Activated T-cell treated with anti-CD3 and anti-CD28 coated beads, Interleukin-2, amount 50 U/mL, for 72 hours (primary cell): ENCODE measurements at places on chromosomes 16 and 17. TPM values are rescaled to one million over a fixed set of nuclear protein-coding genes. Genes with fewer than 3 reads are reported as not detected.

TNFSF12 gene
- 23.2 TPM for total RNA-seq

SALL1 gene
- total RNA-seq = not detected

DNA sequence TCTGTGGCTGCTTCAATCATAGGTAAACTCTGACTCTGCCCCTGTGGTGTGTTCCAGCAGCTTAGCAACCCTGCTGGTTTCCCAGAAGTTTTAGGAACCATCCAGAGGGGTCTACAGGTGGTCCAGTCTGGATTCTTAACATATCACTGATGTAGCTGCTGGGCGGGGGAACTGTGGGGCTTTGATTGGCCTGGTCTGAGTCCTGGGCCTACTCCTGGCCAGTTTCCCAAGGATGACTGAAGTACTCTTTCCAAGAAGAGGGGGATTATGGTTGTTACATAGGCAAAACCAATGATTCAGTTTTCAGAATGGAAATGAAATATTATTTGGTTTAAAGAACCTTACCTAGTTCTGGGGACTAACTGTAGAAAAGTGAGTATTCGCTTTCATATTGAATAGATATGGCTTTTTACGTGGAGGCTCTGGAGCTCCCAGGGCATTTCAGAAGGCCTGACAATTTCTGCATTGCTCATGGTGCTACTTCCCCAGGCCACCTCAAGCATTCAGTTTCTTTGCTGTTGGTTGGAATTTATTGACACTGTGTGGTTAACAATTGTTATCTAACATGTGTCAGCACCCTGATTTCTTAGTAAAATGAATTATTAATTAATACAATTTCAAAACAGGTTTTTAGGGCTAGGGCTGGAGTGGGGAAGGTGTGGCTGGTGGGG lies 38.4 kb downstream of the EPN2 start:
- no peak for DNase-seq
- peaks cover 10% of the 10 kb centered on the region for H3K27me3 ChIP-seq
- no peaks in the 10 kb centered on the region for H3K4me1 ChIP-seq
- no peak overlapping the region for H3K27ac ChIP-seq
- H3K36me3 ChIP-seq = no peaks in the 10 kb centered on the region

CKLF gene
- total RNA-seq = 172 TPM

DNA sequence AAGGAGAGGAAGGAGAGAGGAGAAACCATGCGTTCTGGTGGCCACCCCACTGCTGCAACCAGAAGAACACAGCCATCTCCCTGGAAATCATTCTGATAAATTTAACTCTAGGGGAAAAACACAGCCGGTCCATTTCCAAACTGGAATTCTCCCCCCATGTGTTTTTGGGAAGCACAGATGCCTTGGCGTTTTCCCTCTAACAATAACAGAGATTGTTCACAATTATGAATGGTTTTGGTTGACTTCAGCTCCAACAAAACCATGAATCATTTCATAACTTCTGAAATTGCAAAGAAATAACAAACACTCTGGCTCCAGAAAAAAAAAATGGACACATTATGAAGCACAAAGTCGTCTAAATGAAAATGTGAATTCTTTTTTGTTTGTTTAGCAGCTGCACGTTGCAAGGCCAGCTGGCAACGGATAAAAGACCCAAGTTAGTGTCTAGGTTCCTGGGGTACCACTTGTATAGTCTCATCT lies 46.2 kb downstream of the GNAO1 start:
- no peak overlapping the region for H3K27ac ChIP-seq
- no peaks in the 10 kb centered on the region for H3K36me3 ChIP-seq
- no peak for DNase-seq
- H3K4me3 ChIP-seq = no peak overlapping the region
- no peaks in the 10 kb centered on the region for H3K4me1 ChIP-seq

DNA sequence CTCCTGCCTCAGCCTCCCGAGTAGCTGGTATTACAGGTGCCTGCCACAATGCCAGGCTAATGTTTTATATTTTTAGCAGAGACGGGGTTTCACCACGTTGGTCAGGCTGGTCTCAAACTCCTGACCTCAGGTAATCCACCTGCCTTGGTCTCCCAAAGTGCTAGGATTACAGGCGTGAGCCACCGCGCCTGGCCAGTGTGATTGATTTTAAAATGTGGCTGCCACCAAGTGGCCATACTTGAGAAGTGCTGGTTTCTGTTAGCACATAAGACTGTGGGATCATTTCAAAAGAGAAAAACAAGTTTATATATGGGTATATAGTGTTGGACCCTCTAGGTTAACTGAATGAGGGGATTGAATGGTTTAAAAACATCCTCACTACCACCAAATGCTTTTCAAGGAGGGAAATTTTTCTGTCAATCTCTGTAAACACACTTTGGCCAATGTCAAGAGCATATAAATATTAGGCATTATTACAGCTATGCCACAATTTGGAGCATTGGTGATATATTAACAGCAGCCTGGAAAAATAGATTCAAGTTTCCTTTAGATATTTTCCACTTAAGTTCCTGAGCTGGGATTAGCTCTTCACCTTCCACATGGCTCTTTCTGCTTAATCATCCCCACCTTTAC lies 13.5 kb upstream of the DHRS13 start:
- H3K27me3 ChIP-seq = no peaks in the 10 kb centered on the region
- peaks cover 24% of the 10 kb centered on the region for H3K4me1 ChIP-seq
- H3K4me3 ChIP-seq = no peak overlapping the region
- no peak for DNase-seq
- peak overlapping the region; percentile 72 for H3K27ac ChIP-seq

GRCh38 chr17:70093163-70093562 lies 18.1 kb downstream of the KCNJ16 start:
- H3K27me3 ChIP-seq = no peaks in the 10 kb centered on the region
- no peaks in the 10 kb centered on the region for H3K4me1 ChIP-seq
- no peak overlapping the region for H3K27ac ChIP-seq
- peaks cover 1% of the 10 kb centered on the region for H3K36me3 ChIP-seq
- no peak for DNase-seq

DNA sequence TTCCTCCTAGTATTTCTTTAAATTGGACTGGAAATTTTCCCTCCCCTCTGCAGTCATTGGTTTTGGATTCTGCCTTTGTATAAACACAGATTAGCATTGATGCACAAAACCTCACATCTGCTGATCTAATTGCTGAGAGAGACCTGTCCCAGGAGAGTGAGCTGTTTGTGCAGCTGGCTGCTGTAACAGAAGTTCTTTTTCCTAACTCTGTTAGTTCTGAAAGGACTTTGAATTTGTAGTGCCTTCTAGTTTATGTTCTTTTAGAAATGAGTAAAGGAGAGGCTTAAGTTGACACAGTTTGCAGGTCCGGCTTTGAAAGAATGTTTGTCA lies 45.2 kb upstream of the KPNB1 start:
- H3K36me3 ChIP-seq = peaks cover 30% of the 10 kb centered on the region
- H3K27ac ChIP-seq = peak overlapping the region; percentile 78
- H3K4me3 ChIP-seq = no peak overlapping the region
- DNase-seq = no peak

DNA sequence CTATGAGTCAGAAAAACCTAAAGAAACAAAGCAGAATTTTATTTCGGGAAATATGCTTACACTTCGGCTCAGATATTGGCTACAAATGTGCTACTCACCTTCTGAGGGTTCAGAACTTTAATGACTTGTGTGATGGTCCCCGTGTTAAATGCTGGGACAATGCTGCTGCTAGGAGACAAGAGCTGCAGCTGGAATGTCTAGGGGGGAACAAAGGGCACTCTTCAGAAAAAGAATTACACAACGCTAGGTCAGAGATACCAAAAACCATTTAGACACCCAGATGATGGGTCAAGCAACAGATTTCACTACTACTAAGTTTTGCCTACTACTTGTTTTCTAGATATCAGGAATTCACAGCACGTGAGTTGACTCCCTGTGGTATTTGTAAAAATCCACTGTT lies 10.0 kb upstream of the PHLPP2 start:
- peaks cover 3% of the 10 kb centered on the region for H3K4me1 ChIP-seq
- H3K27ac ChIP-seq = peak overlapping the region; percentile 5
- H3K36me3 ChIP-seq = peaks cover 35% of the 10 kb centered on the region

NPIPB6 gene
- total RNA-seq = 3.9 TPM

DNA sequence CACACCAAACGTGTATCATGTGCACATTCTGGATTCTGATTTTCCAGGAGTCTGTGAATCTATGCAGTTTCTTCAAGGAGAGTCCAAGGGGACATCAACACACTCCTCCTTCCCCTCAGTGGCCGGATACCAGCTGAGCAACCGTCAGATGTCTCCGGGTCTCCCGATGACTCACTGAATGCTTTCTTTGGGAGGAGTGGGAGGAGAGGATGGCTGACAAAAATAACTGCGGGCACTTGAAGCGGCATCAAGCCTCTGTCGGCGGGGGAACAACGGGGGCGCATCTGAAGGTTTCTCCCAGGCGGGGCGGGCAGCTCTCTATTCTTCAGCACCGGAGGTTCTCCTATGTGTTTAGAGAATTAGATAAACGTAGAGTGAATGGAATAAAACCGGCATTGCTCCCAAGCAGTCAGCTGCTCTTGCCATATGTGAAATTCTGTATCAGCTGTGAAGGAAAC lies 24.6 kb upstream of the LRRC75A start:
- H3K4me1 ChIP-seq = peaks cover 16% of the 10 kb centered on the region
- no peak overlapping the region for H3K27ac ChIP-seq
- H3K4me3 ChIP-seq = no peak overlapping the region
- H3K27me3 ChIP-seq = peaks cover 49% of the 10 kb centered on the region

GRCh38 chr16:86229866-86230656 lies 280.3 kb upstream of the FOXF1 start:
- no peak overlapping the region for H3K4me3 ChIP-seq
- no peaks in the 10 kb centered on the region for H3K4me1 ChIP-seq
- no peak for DNase-seq
- H3K27ac ChIP-seq = no peak overlapping the region

- no peak for DNase-seq
- H3K27me3 ChIP-seq = peaks cover 6% of the 10 kb centered on the region
- no peak overlapping the region for H3K27ac ChIP-seq
- H3K36me3 ChIP-seq = no peaks in the 10 kb centered on the region
- H3K4me1 ChIP-seq = no peaks in the 10 kb centered on the region
These were observed 329.9 kb downstream of the KCNJ2 start for GRCh38 chr17:70499067-70499786.

GRCh38 chr17:65229621-65229995 lies 92.4 kb downstream of the RGS9 start:
- H3K36me3 ChIP-seq = no peaks in the 10 kb centered on the region
- no peak for DNase-seq
- peak overlapping the region; percentile 77 for H3K4me3 ChIP-seq
- peak overlapping the region; percentile 90 for H3K27ac ChIP-seq
- peaks cover 31% of the 10 kb centered on the region for H3K27me3 ChIP-seq

- no peak overlapping the region for H3K4me3 ChIP-seq
- no peaks in the 10 kb centered on the region for H3K36me3 ChIP-seq
- H3K27ac ChIP-seq = no peak overlapping the region
- DNase-seq = no peak
- no peaks in the 10 kb centered on the region for H3K4me1 ChIP-seq
These were observed 453.2 kb upstream of the SOX9 start for GRCh38 chr17:71667661-71668060.

- H3K27me3 ChIP-seq = peaks cover 13% of the 10 kb centered on the region
- peaks cover 1% of the 10 kb centered on the region for H3K36me3 ChIP-seq
- peaks cover 4% of the 10 kb centered on the region for H3K4me1 ChIP-seq
- H3K4me3 ChIP-seq = no peak overlapping the region
- no peak for DNase-seq
These were observed 52.7 kb upstream of the FOXF1 start for GRCh38 chr16:86457501-86458148.

FOXC2 gene
- not detected for total RNA-seq

DNA sequence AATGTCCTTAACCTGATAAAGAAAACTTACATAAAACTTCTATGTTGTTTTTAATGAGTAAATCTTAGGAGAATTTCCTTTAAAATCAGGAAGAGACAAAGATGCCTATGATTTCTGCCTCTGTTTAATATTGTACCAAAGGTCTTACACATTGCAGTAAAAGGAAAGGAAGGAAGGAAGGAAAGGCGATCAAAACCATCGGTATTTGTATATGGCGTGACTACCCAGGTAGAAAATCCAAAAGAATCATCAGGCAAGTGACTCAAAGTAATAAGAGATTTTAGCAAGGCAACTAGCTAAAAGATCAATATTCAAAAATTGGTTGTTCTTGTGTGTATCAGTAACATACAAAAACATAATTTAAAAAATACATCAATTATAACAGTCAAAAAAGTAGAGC lies 3.5 kb downstream of the ICAM2 start:
- no peaks in the 10 kb centered on the region for H3K36me3 ChIP-seq
- peak overlapping the region; percentile 99 for H3K27ac ChIP-seq
- H3K4me1 ChIP-seq = peaks cover 71% of the 10 kb centered on the region
- DNase-seq = no peak

GRCh38 chr17:78492116-78492799 lies 84.9 kb downstream of the DNAH17 start:
- no peak overlapping the region for H3K4me3 ChIP-seq
- H3K36me3 ChIP-seq = no peaks in the 10 kb centered on the region
- H3K27ac ChIP-seq = no peak overlapping the region

DNA sequence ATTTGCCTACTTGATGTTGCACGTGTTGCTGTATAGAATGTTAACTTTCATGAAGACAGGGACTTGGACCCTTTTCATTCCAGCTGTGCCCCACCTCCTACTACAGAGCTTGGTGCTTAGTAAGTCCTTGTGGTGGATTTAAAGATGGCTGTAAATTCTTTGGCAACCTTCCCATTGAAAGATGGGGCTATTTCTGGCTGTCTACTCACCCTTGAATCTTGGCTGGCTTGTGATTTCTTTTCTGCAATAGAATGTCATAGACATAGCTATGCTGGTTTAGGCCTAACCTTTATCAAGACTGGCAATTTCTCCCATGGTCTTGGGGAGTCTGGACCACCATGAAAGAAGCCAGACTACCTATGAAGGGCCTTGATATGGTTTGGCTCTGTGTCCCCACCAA lies 59.0 kb downstream of the ACSM2A start:
- H3K4me3 ChIP-seq = no peak overlapping the region
- H3K27me3 ChIP-seq = peaks cover 10% of the 10 kb centered on the region
- peaks cover 8% of the 10 kb centered on the region for H3K36me3 ChIP-seq
- DNase-seq = no peak
- no peak overlapping the region for H3K27ac ChIP-seq
- no peaks in the 10 kb centered on the region for H3K4me1 ChIP-seq

GRCh38 chr16:920051-920681 lies 50.6 kb downstream of the LMF1 start:
- no peak overlapping the region for H3K27ac ChIP-seq
- H3K27me3 ChIP-seq = no peaks in the 10 kb centered on the region
- H3K4me3 ChIP-seq = no peak overlapping the region
- H3K36me3 ChIP-seq = peaks cover 3% of the 10 kb centered on the region
- DNase-seq = no peak

- peaks cover 24% of the 10 kb centered on the region for H3K27me3 ChIP-seq
- H3K27ac ChIP-seq = no peak overlapping the region
- H3K4me3 ChIP-seq = no peak overlapping the region
- H3K4me1 ChIP-seq = no peaks in the 10 kb centered on the region
These were observed 122.3 kb upstream of the CIBAR2 start for GRCh38 chr16:85234310-85235204.

DNA sequence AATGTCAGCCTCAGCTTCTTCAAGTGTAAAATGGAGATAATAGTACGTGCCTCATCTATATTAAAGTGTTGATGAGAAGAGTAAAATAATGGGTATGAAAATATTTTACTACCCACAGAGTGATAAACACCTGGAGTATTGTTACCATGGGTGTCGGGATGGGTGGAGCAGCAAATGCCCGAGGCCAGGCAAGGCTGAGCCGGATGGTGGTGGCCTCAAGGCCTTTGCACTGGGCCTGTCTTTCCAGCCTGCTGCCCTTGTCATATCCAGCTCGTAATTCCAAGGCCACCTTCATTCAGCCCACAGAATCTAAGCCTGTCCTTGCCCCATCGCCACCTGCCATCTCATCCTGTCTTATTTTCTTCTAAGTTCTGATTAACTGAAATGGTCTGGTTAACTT lies 49.4 kb downstream of the SNX29 start:
- no peak overlapping the region for H3K27ac ChIP-seq
- H3K4me1 ChIP-seq = peaks cover 6% of the 10 kb centered on the region
- H3K36me3 ChIP-seq = no peaks in the 10 kb centered on the region
- H3K27me3 ChIP-seq = no peaks in the 10 kb centered on the region

TBC1D3 gene
- total RNA-seq = not detected

CNTROB gene
- 61.0 TPM for total RNA-seq
